Stimulated activated CD8-positive, alpha-beta memory T cell treated with anti-CD3 and anti-CD28 coated beads, Interleukin-12 subunit alpha, Interleukin-12 subunit beta, amount 100 ng/mL, for 1 hour (primary cell): ENCODE measurements at places on chromosomes 12 and 14.

DNA sequence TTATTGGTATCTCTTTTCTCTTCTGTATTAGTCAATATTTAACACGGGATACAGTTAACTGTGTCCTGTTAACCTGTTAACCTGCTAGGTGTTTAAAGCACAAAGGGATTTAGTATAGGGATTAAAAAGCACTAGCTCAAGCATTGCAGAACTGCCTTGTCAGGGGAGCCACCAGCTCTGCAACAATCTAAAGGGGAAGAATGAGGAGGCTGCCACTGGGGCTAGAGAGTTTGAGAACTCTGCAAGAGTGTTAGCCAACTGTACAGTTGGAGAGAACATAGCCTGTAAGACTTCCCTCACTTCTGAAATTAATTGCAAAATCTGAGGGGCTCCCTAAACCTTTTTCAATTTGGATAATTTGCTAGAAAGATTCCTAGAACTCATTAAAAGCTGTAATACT, 6.5 kb upstream of the VRK1 start:
- DNase-seq: no peak

- DNase-seq: no peak
Observed at GRCh38 chr12:25372969-25373817, 122.5 kb upstream of the KRAS start.

- no peak for DNase-seq
Observed at GRCh38 chr12:8630131-8630530, 17.5 kb upstream of the AICDA start.

DNA sequence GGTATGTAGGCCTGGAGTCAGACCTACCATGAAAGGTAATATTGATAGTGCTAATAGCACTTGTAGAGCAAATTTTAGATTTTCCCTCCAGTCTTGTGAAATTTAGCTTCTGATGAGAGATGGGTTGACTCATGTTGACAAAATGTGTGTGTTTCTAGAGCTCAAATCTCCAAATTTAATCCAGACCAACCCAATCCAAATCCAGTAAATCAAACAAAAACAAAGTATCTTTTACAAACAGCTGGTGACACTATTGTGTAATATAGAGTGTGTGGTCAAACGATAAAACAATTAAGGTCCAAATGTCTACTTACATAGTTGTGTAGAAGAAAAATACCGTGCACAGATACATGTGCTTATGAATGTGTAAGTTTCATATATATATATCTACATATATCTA, 63.4 kb upstream of the KITLG start:
- no peak for DNase-seq

DNA sequence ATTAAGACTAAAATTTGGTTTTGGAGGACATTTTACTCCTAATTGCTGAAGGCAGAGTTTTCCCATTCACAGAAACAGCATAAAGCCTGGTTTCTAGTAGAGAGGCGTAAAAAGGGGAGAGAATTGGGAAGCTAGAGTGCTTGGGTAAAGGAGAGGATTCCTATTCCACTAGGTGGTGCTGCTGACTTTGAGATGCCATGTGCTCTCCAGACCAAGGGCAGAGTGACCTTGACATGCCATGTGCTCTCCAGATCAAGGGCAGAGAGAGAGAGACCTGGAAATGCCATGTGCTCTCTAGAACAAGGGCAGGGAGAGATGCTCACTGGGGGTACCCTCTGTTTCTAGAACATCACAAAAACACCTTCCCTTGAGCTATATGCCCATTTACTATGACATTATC, 176.2 kb upstream of the PDZRN4 start:
- DNase-seq: no peak

- no peak for DNase-seq
Observed at GRCh38 chr12:108839018-108839889, 18.1 kb downstream of the SSH1 start.

- DNase-seq: no peak
Observed at GRCh38 chr12:78795934-78796445, 68.6 kb upstream of the SYT1 start.

DNA sequence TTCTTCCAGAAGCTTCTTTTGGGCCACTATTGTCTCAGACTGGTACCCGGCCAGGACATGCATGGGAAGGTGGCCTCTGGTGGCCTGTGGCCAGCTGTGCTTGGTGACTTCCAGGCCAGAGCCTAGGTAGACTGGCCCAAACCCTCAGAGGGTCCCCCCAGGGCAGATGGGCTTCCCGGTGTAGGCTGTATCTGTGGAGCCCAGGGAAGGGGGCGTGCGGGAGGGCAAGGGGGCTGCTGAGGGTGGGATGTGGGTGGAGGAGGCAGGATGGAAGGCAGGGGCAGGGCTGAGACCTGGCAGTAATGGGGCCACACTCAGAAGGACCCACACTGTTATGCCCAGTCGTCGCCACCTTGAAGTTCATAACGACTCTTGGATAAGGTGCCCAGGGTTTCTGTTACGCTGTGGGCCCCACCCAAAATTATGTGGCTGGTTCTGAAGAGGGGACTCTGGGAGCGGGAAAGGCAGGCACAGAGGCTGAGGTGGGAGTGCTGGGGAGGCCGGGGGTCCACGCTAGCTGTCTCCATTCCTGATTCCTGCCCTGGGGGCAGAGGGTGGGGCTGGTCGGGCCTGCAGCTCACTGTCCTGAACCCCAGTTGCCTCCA, 52.1 kb downstream of the KIF26A start:
- no peak for DNase-seq

- no peak for DNase-seq
Observed at GRCh38 chr12:42552822-42553221, 36.7 kb downstream of the PRICKLE1 start.

DNA sequence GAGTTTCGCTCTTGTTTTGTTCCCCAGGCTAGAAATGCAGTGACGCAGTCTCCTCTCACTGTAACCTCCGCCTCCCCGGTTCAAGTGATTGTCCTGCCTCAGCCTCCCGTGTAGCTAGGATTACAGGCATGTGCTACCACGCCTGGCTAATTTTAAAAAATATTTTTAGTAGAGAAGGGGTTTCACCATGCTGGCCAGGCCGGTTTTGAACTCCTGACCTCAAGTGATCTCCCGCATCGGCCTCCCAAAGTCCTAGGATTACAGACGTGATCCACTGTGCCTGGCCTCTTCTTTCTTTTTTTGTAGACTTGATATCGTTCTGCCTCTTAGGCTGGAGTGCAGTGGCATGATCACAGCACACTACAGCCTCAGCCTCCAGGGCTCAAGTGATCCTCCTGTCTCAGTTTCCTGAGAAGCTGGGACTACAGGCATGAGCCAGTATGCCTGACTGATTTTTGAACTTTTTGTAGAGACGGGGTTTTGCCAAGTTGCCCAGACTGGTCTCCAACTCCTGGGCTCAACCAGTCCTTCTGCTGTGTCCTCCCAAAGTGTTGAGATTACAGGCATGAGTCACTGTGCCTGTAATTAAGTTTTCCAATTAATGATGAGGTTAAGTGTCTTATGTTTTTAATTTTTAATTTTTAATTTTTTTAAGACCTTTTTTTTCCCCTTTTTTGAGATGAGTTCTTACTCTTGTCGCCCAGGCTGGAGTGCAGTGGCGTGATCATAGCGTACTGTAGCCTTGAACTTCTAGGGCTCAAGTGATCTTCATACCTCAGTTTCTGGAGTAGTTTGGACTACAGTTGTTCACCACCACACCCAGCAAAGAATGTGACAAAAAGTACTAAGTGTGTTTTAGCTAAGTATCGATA, 10.2 kb downstream of the RCOR1 start:
- DNase-seq: no peak

DNA sequence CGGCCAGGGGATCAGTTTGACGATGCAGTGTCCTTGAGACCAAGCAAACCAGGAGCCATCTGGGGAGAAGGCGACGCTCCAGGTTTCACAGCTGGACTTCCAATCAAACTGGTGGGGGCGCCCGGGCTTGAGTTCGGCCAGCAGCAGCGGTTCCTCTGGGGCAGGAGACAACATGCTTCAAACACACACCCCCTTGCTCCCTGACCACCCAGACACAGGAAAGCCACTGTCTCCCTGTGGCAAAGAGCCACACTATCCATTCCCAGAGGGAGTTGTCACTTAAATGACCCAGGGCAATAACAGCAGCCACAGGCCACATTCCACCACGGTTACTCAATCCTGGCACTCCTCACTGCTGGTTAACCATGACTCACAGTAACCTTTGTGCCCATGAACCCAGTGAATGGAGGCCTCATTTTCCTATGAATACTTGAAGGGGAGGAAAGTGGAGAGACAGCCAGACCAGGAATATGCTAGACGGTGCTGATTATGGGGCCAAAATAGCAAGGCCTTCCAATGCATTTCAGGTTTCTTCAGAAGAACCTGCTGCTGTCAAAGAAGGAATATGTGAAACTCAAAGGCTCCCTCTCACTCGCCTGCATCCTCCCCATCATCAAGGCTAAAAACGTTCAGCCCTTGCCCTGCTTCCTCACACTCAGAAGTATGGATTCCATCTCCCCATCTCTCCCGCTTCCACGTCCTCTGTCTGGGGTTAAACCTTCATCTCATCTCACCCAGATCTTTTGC, 8.5 kb downstream of the WSB2 start:
- DNase-seq: no peak

DNA sequence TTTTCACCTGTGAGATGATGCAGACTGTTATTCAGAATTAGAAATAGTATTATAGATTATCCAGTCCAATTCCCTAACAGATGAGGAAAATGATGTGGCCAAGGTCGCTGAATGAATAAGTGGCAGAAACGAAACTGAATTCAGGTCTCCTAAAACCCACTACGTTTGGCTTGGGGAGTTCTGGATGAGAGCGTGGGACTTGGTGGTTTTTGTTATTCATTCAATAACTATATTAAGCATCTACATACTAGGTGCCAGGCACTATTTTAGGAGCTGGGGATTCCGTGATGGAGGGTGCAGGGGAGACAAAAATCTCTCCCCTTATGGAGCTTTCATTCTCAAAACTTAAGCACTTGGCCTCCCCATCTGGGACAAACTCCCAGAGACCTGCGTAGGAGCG, 813 bp upstream of the CCDC184 start:
- no peak for DNase-seq

DNA sequence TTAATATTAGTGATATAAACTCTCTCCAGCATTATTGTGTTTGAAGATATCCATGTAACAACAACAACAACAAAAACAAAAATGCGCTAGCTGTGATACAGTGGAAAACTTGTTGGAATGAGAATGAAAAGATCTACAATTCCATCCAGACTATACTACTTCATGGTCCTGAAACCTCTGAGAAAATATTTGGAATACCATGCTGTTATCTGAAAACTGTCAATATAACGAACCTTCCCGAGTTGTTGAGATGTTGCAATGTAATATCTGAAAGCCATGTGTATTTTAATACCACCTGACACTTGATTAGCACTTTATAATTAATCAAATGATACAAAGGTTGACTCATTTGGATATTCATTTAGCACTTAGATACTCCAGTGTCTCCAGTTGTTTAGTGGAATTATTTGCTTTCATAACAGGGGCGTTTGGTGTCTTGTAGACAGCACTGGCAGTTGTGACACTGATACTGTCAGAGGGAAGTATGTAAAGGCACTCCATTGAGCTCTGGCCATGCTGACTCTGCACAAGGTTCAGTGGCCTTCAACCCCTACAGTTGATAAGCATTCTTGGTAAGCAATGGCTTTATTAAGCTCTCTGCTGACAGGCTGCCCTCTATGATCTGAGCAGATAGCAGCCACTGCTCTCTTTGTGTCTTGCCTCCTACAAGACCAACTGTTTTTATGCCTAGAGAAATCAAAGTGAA, 447.1 kb upstream of the SEL1L start:
- no peak for DNase-seq

- no peak for DNase-seq
Observed at GRCh38 chr12:7221486-7221885, 32.0 kb downstream of the PEX5 start.

DNA sequence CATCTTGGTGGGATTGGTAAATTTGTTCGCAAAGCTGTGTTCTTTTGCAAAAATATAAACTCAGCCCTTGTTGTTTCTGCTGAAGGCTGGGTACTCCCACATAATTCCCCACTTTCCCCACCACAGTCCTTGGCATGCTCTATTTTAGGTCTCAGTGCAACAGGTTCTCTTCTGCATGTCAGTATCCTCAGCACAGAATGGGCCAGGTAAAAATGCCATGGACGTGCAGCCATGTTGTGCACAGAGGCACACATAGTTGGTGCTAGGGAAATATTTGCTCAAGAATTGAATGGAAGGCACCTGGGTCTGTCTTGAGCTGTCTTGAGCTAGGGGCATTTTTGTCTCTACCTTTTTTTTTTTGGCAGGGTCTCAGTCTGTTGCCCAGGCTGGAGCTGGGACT, 87.8 kb upstream of the LHX5 start:
- no peak for DNase-seq

DNA sequence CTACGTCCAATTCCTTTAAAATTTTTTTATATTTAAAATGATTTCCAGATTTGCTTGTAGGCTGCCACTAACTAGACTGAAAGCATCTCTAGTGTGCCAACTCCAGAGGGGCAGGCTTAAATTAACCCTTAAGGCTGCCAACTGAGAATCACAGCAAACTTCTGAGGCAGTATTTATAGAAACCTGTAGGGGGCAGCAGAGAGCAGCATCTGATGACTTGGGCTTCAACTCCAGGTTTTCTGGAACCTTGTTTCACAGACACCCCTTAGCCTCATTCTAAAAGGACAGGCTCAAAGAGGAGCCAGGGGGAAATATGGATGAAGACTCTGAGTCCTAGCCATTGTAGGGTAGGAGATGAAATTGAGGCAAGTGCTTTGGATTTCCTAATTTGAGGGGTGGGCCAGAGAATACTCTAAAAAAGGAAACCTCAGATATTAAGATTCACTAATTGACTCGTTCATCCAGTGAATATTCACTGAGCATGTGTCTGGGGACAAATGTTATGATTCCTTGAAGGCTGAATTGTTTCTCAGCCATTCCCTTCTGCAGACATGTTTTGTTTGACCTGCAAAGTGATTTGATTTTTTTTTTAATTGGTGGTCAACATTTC, 63.3 kb upstream of the HSPB8 start:
- DNase-seq: no peak

DNA sequence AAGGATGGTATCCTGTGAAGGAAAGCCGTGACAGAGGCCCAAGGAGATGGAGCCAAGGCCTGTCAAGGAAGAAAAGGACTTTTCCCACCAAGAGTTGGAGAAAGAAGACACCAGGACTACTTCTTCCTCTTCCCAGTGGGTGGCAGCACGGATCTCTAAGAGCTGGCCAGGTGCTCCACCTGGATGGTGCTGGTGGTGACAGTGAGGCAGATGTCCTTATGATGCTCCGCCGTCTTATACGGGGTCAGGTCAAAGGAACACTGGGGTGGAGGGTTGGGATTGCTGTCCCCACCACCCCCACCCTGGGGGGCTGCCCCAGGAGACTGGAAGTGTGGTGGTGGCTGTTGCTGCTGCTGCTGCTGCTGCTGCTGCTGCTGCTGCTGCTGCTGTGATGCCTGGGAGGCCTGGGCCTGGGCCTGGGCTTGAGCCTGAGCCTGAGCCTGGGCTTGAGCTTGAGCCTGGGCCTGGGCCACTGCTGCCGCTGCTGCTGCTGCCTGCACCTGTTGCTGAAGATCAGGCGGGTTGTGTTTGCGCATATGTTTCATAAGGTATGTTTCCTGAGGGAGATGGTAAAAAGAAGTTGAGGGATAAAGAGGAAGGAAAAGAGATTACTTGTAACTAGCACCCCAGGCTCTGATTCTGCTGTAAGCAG, 4.8 kb upstream of the ING4 start:
- no peak for DNase-seq
